Fibroblast of skin of scalp (primary cell): ENCODE measurements at places on chromosomes 2 and 18.

DNA sequence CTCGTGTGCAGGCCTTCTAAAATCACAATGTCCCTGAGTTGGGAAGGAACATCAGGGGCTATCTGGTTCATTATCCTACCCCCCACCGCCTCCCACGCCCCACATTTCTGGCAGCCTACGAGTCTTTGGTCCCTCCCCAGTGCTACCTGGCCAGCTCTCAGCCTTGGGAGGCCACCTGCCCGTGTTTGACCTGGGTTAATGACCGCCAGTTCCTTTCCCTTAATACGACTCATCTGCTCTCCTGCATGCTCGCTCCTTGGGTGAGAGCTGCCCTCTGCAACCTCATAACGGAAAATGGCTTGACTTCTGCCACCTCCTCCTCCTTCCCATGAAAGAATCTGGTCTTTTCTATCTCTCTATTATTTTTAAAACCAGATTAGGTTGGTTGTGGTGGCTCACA is 112.5 kb downstream of the NEDD4L start:
- no peak for DNase-seq

GRCh38 chr18:9627642-9628041 is 13.3 kb upstream of the PPP4R1 start:
- DNase-seq = peak; percentile 73

DNA sequence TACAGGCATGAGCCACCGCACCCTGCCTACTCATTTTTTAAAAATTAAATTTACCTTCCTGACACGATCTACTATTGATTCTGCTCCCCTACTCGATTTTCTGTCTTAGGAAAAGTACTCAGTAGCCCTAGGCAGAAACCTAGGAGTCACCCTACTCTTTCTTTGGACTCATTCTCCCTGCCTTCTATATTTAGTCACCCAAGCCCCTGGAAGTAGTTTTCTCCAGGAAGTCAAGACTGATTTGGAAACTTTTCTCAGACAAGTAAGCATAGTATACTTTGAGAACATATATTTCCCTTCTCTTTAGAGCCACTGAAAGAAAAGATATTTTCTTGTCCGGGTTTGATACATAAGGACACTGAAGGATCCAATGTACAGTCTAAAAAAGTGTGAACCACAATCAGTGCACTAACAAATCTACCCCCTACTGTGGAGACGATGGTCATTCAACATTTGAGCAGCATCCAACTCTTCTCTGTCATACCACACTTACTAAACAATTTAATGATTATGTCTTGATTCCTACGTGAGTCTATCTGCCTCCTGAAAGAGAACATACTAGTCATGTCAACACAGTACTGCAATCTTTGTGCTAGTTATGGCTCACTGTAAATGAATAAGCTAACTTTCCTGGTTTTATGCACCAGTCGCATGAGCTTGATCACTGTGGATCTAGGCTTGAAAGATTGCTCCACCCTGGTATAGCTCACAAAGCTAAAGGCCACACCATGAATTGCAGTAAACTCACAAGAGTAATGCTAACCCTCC is 19.8 kb downstream of the YWHAQ start:
- peak; percentile 29 for DNase-seq

- DNase-seq = peak; percentile 10
These were observed 19.7 kb upstream of the EMILIN2 start for GRCh38 chr18:2827061-2827460.

DNA sequence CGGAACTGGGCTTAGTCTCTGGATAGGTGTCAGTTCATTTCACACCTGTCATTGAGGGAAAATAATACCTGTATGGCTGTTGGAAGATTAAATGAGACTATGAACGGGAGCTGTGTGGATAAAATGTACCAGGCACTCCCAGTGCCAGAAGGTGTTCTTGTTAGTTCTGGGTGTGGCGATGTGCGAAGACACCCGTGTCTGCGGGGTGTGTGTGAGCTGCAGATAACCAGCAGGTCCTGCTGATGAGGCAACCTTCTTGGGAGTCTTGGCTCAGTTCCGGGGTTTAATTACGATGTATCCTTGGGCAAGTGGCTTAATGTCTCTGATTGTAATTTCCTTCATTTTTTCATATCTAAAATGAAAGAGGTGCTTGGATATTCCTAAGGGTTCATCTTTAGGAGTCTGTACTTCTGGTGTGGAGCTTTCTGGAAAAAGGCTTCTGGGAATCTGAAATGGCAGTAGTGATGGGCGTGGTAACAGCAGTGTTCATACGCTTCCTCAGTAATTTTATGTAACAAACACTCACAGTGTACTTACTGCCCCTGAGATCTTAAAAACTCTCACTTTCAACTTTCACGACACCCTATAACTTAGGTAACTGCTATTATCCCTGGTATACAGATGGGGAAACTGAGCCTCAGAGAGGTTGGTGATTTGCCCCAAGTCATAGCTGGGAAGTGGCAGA is 35.0 kb downstream of the NEDD4L start:
- no peak for DNase-seq

DNA sequence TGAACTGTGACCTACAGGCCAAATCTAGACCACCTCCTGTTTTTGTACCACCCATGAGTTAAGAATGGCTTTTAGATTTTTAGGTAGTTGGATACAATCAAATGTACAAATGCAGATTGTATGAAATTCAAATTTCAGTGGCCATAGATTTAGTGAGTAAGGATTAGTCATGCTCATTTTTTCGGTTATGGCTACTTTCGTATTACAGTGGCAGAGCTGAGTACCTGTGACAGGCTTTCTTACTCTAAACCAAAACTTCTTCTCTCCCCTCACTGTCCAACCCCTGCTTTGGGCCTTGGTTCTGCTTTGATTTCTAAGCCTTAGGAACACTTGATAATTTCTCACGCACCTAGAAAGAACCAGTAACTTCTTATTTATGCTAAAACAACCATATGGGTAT is 82.1 kb downstream of the CDC42EP3 start:
- no peak for DNase-seq

- no peak for DNase-seq
These were observed 118.6 kb upstream of the ACVR1C start for GRCh38 chr2:157747280-157747679.

DNA sequence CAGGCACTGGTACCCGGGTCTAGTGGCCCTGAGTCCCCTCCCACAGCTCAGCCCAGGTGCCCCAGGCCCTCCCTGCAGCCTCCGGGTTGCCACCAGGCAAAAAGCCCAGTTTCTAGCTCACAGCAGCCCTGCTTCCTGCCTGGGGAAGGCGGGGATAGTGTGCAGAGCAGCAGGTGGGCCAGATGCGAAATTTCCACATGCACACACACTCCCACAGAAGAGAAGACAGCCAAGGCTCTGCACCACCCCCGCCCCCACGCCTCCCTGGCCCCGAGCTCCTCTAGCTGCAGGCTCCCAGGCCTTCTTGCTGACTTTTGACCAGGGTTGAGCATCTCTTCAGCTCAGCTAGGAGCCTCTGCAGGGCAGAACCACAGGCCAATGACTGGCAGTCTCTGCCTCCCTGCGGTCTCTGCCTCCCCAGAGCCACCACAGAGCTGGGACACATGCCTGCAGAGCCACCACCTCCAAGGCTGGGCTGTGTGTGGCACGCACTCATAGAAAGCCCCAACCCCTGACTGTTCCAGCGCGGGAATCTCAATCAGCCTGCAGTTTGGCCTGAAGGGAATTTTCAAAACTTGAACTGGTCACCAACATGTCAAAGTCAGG is 7.2 kb downstream of the SLC66A2 start:
- peak; percentile 37 for DNase-seq

DNA sequence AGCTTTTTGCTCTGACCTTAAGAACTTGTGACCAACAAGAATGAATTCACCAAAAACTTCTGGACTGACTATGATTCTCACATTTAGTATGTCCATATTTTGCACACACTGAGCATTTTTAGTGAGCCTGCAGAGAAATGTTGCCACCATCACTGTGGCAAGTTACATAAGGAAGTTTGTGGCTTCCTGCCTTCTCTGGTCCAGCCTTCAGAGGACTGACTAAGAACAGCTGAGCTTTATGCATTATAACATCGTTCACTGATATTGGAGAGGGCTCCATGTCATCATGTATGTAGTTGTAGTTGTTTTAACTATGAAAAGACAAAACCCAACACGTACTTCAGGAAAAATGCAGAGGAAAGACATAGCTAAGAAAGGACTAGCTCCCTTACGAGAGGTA is 218.0 kb upstream of the CRIM1 start:
- DNase-seq = no peak

DNA sequence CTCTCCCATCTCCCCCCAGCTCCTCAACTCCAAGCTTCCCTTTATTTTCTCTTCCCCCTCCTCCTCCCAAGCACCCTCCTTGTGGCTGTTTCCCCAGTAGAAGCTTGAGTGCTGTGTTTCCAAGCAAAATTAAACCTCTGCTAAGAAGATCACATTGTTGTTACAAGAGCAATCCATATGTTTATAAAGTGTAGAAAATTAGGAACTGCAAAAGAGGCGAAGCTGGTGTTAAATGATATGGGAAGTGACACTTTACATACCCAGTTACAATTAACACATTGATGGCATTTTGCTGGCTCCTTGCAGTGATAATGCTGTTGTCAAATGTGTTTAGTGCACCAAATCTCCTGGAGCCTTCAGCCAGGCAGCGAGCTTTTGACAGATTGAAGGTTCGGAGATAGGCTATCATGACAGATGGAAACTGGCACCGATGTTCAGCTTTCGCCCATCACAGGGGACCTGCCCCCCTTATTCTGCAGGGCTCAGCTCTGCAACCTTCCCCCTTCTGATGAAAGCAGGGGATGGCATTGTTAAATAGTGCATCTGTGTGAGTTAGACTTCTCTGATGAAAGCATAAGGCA is 259.8 kb upstream of the ATP5MC3 start:
- no peak for DNase-seq

GRCh38 chr2:12001621-12002020 is 255.2 kb downstream of the LPIN1 start:
- DNase-seq = no peak

DNA sequence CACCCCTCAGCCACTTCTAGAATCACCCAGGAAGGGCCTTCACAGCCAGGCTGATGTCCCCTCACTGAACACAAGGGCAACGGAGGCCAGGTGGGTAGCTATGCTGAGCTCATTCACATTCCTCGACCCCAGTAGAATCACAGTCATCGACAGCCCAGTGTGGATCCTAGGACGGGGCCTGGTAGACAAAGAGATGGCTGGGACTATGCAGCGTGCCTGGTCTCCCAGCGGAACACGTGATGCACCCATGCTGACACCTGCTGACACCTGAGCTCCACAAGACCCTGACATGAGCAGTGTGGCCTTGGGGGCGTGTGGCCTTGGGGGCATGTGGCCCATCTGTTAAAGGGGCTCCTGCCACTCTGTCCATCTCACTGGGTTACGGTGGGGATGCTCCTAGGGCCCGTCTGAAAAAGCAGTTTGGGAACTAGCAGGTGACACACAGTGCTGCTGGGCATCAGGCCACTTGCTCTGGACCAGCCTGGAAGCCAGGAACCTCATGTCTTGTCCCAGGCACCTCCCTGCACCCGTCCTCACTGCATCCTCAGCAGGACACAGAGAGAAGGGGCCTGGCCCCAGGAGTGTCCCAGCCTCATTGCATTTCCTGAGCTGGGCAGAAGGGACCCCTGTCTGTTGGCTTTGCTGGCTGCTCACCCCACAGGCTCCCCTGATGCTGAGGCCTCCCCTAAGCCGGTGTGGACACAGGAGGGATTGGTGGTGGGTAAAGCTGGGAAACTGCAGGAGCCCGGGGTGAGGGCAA is 9.7 kb downstream of the ECEL1 start:
- no peak for DNase-seq

GRCh38 chr18:29174891-29175290 is 998.0 kb upstream of the CDH2 start:
- DNase-seq = no peak

GRCh38 chr2:54673501-54673998 is 49.9 kb upstream of the EML6 start:
- DNase-seq = peak; percentile 17

DNA sequence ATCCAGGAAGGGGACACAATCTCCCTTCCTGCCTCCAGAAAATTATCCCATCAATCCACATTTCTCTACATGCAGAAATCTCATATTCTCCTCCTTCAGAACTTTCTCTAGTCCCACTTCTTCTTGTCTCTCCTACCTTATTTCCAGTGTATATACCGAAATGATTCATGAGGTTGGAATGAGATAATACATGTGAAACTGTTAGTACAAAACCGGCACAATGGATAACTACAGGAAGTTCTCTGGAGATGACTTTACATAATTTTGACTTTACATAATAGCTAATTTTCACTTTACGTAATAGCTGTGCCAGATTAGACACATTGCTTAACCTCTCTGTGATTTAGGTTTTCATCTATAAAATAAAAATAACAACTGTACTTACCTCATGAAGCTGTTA is 801.3 kb downstream of the ERBB4 start:
- no peak for DNase-seq

GRCh38 chr18:2049986-2050385 is 521.3 kb downstream of the METTL4 start:
- DNase-seq = peak; percentile 50

- DNase-seq = peak; percentile 4
These were observed 190.4 kb downstream of the KIAA1328 start for GRCh38 chr18:37019157-37019827.

DNA sequence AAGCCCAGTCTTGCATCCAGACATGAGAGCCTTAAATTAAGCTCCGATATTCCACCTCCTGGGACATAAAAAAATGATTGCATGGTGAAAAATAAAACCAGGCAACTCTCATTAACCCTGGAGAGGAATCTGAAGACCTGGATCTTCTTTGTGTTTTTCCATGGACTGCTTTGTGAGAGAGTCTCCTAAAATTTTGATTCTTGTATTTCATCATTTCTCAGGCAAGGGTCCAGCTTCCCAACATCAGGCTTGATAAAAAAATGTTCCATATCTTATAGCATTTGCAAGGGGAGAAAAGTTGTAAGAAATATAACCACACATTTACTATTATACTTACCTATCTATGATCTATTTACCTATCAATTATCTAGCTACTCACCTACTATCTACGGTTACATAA is 327.5 kb upstream of the SPHKAP start:
- no peak for DNase-seq
